ENCODE measurements at places on chromosomes 2 and 18. TPM values are rescaled to one million over a fixed set of nuclear protein-coding genes. Genes with fewer than 3 reads are reported as not detected.

DNA sequence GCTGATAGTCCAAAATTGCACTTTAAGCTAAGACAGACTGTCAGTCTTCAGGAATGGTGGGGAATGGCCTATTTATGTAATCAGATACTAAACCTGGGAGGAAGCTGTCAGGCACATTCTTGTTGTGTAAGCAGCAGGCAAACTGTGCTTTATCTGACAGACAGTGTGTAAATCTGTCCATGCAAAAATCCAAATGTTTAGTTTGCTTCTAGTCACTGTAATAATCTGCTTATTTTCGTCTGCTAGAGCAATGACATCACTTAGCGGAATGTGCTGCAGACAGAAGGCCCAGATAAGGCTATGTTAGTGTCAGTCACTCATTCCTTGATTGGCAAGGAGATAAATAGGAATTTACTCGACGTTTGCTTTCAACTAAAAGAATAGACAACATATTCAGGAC, 263.5 kb downstream of the ZNF407 start:
- peak; percentile 4 for DNase-seq
- H3K36me3 ChIP-seq = no peaks in the 10 kb centered on the region
- H3K27ac ChIP-seq = no peak overlapping the region
- H3K4me1 ChIP-seq = no peaks in the 10 kb centered on the region
- no peak overlapping the region for H3K4me3 ChIP-seq

GRCh38 chr18:47204908-47205522, 28.9 kb upstream of the IER3IP1 start:
- no peak overlapping the region for H3K4me3 ChIP-seq
- H3K4me1 ChIP-seq = no peaks in the 10 kb centered on the region
- no peaks in the 10 kb centered on the region for H3K36me3 ChIP-seq
- H3K27me3 ChIP-seq = no peaks in the 10 kb centered on the region
- no peak overlapping the region for H3K27ac ChIP-seq
- DNase-seq = peak; percentile 38

- H3K36me3 ChIP-seq = no peaks in the 10 kb centered on the region
- H3K4me3 ChIP-seq = no peak overlapping the region
- H3K27me3 ChIP-seq = no peaks in the 10 kb centered on the region
- no peak for DNase-seq
Observed at GRCh38 chr18:74679679-74680076, 82.0 kb downstream of the ZNF407 start.

Gene CCDC85A
- total RNA-seq = not detected

- no peaks in the 10 kb centered on the region for H3K36me3 ChIP-seq
- DNase-seq = no peak
- no peak overlapping the region for H3K4me3 ChIP-seq
Observed at GRCh38 chr2:225236769-225237323, 162.7 kb upstream of the NYAP2 start.

Gene SH2D6
- 0.88 TPM for total RNA-seq

Gene HOXD1
- not detected for total RNA-seq

GRCh38 chr18:32893915-32894314, 121.1 kb upstream of the KLHL14 start:
- DNase-seq = no peak
- no peak overlapping the region for H3K4me3 ChIP-seq
- no peaks in the 10 kb centered on the region for H3K4me1 ChIP-seq

- DNase-seq = peak; percentile 79
- H3K4me1 ChIP-seq = peaks cover 33% of the 10 kb centered on the region
- H3K27me3 ChIP-seq = no peaks in the 10 kb centered on the region
- no peaks in the 10 kb centered on the region for H3K36me3 ChIP-seq
- H3K27ac ChIP-seq = peak overlapping the region; percentile 79
Observed at GRCh38 chr2:36507408-36507812, 90.6 kb downstream of the FEZ2 start.

- DNase-seq = no peak
- H3K36me3 ChIP-seq = no peaks in the 10 kb centered on the region
- H3K27me3 ChIP-seq = no peaks in the 10 kb centered on the region
- no peak overlapping the region for H3K4me3 ChIP-seq
Observed at GRCh38 chr2:219618733-219619122, 8.7 kb upstream of the SLC4A3 start.

- DNase-seq = no peak
- H3K27me3 ChIP-seq = no peaks in the 10 kb centered on the region
- no peak overlapping the region for H3K27ac ChIP-seq
- no peak overlapping the region for H3K4me3 ChIP-seq
- no peaks in the 10 kb centered on the region for H3K36me3 ChIP-seq
Observed at GRCh38 chr2:111620281-111620680, 263.7 kb downstream of the ANAPC1 start.

Gene TMEM247
- total RNA-seq = not detected

DNA sequence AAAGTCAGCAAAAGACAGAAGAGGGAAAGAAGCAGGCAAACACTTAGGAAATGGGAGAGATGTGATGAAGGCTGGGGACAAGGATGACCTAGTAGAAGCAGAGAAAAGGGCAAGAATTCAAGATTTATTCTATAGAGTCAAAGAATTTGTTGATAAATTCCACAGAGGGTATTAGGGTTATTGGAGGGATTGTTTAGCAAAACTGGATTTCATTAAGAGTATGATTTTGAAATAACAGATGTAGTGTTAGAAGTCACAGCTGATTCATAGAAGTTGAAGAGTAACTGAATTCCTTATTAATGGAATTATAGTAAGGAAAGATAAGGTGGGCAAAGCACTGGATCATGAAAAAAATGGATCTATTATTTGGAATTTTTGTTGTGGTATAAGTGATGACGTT, 48.6 kb downstream of the CEP192 start:
- no peak overlapping the region for H3K27ac ChIP-seq
- no peaks in the 10 kb centered on the region for H3K27me3 ChIP-seq
- H3K4me3 ChIP-seq = no peak overlapping the region
- H3K4me1 ChIP-seq = no peaks in the 10 kb centered on the region

DNA sequence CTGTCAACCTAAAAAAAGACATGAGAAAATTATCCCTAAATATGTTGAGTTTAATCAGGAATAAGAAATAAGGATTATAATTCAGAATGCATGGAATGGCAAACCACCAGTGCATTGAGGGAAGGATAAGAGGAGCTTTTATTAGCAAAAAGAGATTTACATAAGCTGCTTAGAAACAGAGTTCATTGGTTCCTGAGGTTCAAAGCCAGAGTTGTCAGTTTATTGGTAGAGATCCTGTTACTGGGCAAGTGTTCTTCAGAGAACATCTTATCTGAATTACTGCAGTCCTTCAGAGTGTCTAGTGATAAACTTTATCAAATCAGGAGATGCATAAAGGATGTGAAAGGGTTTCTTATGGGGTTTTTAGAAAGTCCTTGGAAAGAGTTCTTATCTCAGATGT, 76.0 kb upstream of the MEX3C start:
- no peak for DNase-seq
- no peak overlapping the region for H3K4me3 ChIP-seq
- H3K36me3 ChIP-seq = no peaks in the 10 kb centered on the region
- H3K4me1 ChIP-seq = peaks cover 2% of the 10 kb centered on the region

All from Caco-2 (cell line).